ENCODE measurements at places on chromosomes 3 and 15.

- DNase-seq, result no peak
Observed at GRCh38 chr3:82493858-82494257, 732.4 kb upstream of the GBE1 start.

DNA sequence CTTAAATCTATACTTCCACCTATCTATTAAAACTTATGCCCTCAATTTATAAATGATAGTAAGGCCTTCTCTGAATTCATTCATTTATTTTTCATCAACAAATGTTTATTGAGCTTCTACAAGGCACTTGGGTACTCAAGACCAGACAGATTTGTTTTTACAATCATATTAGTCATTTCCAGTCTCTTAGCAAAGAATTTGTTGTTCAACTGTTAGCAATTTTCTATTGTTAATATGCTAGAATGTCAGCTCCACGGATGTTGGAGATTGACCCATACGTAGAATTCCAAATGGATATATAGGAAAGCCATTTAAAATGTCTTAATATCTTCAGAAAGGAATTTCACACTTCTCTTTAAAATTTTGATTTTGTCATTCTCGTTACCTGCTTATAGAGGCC, 36.7 kb downstream of the ZBTB38 start:
- DNase-seq, result no peak

GRCh38 chr15:71245588-71245987, 130.3 kb downstream of the THSD4 start:
- DNase-seq, result no peak

DNA sequence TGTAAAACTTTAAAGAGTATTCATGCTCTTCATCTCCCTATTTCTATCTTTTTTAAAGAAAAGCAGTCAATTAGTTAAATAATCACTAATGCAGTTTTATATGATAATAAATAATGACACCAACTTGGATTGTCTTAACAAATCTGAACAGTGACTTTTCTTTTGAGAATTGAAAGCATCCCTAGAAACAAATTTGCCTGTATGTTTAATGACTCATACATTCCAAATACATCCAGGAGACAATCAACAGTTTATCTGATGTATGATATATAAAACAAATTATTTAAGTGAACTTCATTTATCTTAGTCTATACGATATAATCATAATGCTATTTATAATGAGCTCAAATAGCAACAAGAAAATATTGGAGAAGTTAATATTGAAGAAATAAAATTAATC, 78.0 kb downstream of the ALCAM start:
- DNase-seq, result no peak

DNA sequence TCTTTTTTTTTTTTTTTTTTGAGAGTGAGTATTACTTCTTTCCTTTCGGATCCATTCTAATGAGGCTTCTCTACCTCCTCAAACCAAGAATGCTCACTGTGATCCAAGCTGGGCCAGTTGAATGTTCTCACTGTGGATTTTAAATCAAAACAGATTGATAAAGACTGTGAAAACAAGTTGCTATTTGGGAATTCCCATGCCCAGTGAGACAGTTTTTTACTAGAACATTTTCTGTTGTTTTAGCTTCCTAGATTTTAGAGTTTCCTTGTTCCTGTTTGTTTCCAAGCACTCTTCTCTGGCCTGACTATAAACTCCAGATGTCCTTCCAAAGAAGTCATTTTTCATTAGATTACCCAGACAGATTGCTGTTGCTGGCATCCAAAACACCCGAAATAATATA, 60.1 kb upstream of the GALNT15 start:
- DNase-seq, result peak; percentile 28

DNA sequence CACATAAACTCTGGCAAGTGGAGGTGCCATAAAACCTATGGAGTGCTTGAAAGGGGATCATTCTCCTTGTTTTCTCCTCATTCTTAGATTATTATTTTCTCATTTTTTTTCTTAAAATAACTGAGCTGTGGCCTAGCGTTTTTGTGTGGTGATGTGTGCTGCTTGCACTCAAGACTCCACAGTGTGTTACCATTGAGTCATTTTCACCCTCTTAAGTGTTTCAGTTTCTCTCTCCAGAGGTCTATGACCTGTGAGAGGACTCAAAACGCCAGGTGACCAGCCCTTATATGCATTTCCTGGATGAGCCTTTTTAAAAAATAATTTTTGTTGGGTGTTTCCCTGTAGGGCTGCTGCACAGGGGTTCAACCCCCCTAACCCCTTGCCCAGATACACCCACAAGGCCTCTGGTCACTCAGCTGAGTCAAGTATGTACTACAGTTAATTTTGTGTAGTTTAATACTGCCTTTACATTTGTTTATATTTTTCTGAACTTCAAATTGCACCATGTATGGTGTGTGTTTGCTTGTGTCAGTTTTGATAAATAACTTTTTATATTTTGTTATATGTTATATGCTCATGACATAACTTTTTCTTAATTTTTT, 15.4 kb upstream of the BTLA start:
- no peak for DNase-seq

GRCh38 chr15:70078578-70079417, 18.9 kb downstream of the TLE3 start:
- no peak for DNase-seq

DNA sequence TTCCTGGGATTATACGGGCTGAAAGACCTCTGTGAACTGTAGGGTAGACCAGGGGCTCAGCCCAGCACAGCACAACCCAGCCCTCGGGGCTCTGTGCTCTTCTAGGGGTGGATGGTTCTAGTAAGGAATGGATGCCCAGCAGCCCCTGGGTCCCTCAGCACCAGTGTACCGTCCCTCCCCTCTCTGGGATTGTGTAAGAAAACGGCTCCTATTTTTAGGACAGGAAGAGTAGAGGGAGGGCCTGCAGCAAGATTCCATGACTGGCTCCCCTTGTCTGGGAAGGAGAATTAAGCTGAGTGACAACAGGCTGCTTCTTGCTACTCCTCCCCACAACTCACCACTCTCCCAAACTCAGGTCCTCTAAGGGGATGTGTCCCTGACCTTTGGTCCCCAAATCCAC, 270.8 kb upstream of the TOPAZ1 start:
- no peak for DNase-seq

- peak; percentile 5 for DNase-seq
Observed at GRCh38 chr3:147886879-147887278, 477.7 kb downstream of the ZIC1 start.

GRCh38 chr3:174253196-174253823, 605.8 kb upstream of the NAALADL2 start:
- DNase-seq, result peak; percentile 35

GRCh38 chr3:132020058-132020457, 14.8 kb downstream of the CPNE4 start:
- no peak for DNase-seq

- DNase-seq, result no peak
Observed at GRCh38 chr3:151499168-151499567, 38.3 kb upstream of the IGSF10 start.

DNA sequence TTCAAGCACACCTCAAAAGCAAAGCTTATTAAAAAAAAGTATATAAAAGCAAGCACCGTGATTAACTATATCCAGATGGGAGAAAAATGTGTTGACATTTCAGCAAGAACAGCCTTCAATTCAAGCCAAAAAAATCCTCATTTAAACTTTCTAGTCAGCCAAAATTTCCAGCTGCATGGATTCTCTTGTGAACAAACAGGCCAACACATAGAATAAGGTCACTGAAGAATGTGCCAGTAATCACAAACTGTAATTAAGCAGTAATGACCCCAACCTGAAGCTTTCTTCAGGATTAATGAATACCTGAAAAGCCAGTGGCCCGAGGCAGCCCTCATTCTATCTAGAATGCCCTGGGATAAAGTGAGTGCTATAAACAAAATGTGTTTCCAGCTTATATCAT, 130.7 kb upstream of the KCNMB2 start:
- DNase-seq, result no peak

DNA sequence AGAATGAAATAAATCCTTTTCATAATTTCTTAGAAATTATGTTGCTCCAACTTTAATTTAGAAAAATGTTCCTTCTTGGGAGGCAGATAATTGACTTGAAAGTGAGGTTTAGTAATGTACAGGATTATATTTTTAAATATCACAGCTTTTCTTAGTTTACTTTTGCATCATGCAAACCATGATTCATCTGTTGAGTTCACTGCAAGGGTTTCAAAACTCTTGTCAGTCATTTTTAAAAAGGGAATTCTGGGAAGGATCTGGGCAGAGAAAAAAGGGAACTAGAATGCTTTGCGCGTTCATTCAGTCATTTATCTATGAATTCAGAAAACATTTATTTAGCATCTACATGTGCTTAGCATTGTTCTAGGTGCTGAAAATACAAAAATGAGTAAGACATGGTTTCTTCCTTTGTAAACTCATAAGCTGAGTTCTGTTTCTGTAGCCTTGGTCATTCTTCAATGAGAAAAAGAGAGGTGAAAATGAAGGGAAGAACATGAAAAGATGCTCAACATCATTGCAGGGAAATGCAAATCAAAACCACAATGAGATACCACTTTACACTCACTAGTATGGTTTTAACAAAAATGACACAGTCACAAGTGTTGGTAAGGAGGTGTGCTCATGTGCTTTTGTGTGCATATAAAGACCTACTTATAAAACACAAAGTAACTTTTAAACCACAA, 209.1 kb downstream of the NR1D2 start:
- DNase-seq, result no peak

- DNase-seq, result no peak
Observed at GRCh38 chr3:61637088-61638051, 76.0 kb downstream of the PTPRG start.

DNA sequence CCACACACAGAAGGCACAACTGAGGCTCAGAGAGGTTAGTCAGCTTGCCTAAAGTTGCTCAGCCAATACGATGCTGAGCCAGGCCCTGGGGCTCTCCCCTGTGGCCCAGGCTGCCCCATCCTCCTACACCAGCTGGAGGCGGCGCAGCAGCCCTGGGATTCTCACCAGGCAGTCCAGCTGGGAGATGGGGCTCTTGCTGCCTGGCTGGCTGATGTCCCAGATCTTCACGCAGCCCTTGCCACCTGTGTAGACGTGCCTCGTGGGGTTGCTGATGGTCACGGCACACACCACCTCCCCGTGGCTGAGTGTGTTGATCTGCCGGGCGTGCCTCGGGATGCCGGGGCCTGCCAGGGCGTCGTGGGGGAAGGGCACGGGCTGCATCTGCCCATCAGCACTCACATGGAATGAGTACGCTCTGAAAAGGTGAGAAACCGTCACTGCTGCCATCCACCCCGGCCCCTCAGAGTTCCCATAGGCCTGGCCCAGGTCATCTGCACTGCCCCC, 42.8 kb downstream of the TLE3 start:
- no peak for DNase-seq

DNA sequence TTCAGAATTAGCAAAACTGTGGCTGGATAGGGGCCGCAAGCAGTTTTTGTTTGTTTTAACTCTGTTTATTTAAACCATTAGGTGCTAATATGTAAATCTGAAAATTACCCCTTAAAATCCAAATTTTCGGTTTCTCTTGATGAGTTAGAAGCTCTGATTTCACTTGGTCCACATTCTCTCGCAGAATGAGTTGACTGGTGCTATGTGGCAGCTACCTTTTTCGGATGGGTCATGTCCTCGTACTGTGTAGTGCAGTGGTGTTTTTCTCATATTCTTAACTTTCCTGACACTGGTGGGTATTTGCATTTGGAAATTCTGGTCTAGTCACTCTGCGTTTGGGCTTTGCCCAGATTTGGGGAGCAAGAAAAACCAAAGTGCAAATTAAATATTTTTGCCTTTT, 87.1 kb downstream of the DIPK2A start:
- no peak for DNase-seq

DNA sequence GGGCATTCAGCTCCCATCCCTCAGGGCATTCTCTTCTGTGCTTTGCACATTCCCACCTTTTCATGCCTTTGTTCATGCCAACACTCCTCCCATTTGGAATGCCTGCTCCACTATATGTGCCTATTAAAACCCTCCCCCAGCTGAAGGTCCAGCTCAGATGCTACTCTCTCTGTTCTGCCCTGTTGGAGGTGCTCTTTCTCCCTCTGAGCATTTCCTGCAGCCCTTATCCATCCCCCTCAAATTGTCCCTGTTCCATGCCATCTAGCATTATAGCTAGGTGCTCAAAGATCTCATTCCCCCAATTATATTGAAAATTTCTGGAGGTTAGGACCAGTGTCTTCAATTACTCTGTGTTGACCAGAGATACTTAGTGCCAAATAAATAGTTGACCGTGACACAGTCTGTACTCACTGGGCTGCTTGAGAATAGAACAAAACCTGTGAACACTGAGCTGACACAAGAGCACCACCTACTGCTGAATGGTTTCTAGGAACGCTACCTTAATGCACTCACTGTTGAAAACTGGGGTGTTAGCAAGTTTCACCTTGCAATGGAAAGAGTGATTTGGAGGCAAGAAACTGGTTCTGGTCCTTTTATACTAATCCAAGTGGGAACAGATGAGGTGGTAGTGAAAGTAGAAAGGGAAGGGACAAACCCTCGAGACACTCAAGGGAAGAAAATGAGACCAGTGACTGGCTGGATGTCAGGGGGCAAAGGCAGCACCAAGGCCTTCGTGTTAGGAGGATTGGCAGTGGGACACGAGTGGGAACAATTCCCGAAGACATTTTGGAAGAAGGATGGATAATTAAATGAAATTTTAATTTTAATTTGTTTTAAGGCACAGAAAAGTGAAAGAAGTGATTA, 289.8 kb upstream of the ROPN1 start:
- peak; percentile 23 for DNase-seq

- no peak for DNase-seq
Observed at GRCh38 chr3:126002189-126002588, 33.2 kb downstream of the ROPN1B start.

DNA sequence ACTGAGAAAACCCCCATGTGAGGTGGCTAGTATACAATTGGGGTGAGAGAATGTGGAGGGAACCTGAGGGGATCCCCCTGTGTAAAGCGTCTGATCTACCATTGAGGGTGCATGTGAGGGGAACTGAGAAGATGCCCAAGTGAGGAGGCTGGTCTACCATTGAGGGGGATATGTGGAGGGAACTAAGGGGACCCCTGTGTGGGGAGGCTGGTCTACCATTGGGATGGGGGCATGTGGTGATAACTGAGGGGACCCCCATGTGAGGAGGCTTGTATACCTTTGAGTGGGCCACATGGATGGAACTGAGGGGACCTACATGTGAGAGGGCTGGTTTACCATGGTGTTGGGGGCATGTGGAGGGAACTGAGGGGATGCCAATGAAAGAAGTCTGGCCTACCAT, 160.8 kb downstream of the FBLN2 start:
- no peak for DNase-seq

DNA sequence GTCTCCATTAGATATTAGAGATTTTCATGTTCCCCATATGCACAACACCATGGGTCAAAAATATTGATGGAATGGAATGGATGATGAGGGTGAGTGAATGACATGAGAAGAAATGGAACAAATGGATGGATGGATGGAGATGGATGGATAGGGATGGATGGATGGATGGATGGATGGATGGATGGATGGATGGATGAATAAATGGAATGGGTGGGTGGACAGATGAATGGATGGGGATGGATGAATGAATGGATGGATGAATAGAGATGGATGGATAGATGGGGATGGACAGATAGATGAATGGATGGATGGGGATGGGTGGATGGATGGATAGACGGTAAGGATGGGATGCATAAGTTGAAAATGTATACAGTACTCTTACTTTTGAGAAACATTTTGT, 18.6 kb downstream of the CFAP92 start:
- no peak for DNase-seq
